ENCODE measurements at places on chromosomes 12 and 14. TPM values are rescaled to one million over a fixed set of nuclear protein-coding genes. Genes with fewer than 3 reads are reported as not detected.

DNA sequence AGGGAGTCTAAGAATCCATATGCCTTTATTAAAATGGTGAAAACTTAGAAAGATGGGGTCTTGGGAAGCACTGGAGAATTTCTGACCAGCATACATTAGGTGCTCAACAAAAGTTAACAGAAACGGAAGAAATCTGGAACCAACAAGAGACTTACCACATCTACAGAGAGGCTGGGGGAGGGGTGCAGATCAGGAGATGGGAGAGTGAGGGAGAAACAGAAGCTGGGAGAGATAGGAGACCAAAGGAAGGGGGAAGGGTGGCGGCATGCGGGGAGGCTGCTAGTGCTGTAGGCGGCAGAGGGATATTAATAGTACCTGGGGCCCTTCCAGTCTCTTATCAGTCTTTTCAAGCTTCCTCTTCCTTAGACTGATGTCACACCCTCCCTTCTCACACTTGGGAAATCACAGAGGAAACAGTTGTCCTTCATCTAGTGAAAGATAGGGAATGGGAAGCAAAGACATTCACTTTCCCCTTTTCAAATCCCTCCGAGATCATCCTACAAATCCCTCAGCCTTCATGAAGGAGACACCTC, 18.1 kb downstream of the ZBTB39 start:
- DNase-seq: no peak

DNA sequence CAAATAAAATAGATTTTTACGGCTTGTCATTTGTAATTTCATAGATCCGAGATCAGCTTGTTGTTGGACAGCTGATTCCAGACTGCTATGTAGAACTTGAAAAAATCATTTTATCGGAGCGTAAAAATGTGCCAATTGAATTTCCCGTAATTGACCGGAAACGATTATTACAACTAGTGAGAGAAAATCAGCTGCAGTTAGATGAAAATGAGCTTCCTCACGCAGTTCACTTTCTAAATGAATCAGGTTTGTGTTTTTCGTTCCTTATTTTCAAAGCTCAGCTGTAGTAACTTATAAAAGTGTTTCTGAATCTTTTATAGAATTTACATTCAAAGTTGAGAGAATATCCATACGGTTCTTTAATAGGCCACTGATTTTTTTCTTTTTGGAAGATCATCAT, 89.1 kb downstream of the LRRK2 start:
- no peak for DNase-seq

GRCh38 chr12:87198181-87198580, 831.0 kb downstream of the C12orf50 start:
- DNase-seq: no peak

- peak; percentile 73 for DNase-seq
Observed at GRCh38 chr12:55724226-55724939, 4.2 kb downstream of the RDH5 start.

DNA sequence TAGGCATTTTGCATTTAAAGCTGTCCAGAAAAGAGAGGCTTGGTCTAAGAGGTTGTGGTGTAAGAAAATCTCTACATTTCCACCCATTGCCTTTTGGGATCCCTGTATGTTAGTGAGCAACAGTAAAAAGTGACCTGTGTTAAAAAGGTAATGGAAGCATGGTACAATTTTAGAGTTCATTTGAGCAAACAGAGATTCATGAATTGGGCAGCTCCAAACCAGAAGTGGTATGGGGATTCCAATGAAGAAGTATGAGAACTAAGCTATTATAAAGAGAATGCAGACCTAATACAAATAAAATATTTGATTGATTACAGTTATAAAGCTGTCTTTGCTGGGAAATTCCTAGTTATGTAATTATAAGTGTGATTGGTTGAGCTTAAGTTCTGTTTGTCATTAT, 907.0 kb downstream of the DIO2 start:
- DNase-seq: no peak

AKAP3 gene
- 0.87 TPM for polyA plus RNA-seq

FOXN4 gene
- 0.12 TPM for polyA plus RNA-seq

ETFBKMT gene
- 2.8 TPM for polyA plus RNA-seq

ACSM4 gene
- polyA plus RNA-seq: not detected
